ENCODE measurements at places on chromosomes 13 and 19.

DNA sequence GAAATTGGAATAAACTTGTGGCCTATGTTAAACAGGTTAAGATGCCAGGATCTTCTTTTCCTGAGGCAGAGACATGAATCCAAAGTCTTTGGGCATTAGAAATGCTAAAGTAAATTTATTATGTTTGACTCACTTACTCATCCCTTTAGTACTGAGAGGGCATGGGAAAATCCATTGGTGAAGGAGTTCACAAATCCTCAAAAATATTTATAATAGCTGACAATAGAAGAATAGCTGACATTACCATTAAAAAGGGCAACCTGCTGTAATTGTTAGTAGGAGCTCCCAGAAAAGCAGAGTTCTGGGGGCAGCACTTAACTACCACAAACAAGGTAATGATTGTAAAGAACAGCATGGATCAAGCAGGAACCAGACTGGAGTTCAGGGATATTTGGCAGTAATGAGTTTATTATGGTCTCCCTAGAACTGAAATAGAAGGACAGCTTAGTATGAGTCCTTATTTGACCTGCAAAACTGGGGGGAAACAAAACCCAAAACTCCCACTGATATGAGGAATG lies 285.8 kb upstream of the KLHL1 start:
- DNase-seq, result no peak

DNA sequence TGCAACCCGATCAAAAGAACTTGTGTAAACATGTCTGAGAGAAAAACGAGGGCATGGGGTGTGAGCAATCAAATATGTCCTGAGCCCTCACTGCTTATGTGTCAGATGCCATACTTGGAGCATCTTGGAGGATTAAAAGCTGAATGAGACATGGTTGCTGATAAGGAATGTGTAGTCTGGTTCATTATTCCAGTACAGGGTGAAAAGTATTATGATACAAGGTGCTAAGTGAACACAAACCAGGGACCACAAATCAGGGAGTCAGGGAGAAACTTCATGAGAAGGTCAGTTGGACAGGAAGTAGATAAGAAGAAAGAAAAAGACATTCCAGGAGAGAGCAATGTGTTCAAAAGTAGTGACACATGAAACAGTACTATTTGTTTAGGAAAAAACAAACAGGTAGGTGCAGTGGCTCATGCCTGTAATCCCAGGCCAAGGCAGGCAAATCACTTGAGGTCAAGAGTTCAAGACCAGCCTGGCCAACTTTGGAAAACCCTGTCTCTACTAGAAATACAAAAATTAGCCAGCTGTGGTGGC lies 2.0 kb upstream of the RCBTB1 start:
- no peak for DNase-seq

GRCh38 chr13:58452123-58452623 lies 820.6 kb downstream of the PCDH17 start:
- no peak for DNase-seq

GRCh38 chr13:50585674-50586413 lies 257.6 kb downstream of the DLEU7 start:
- no peak for DNase-seq

- DNase-seq, result no peak
These were observed 263 bp downstream of the RHPN2 start for GRCh38 chr19:33064458-33064791.

GRCh38 chr13:44819772-44820171 lies 169.5 kb downstream of the NUFIP1 start:
- DNase-seq, result no peak

GRCh38 chr19:18422530-18423191 lies 3.5 kb downstream of the SSBP4 start:
- no peak for DNase-seq

DNA sequence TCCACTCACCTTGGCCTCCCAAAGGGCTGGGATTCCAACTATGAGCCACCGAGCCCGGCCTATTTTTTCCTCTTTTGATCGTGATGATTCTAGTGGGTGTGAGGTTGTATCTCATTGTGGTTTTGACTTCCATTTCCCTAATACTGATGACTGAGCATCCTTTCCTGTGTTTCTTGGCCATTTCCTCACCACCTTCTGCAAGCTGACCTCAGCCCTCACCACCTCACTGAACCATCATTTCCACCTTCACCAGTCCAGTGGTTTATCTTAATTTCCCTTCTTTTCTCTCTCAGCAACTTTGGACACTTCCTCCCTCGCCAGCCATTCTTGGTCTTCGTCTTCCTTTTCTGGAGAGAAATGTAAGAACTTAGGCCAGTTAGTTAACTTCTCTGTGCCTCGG lies 13.0 kb upstream of the BICRA start:
- DNase-seq, result no peak

GRCh38 chr19:51821456-51821855 lies 26.5 kb downstream of the FPR3 start:
- DNase-seq, result no peak

GRCh38 chr13:68708336-68708908 lies 1399.2 kb upstream of the ATXN8OS start:
- no peak for DNase-seq

DNA sequence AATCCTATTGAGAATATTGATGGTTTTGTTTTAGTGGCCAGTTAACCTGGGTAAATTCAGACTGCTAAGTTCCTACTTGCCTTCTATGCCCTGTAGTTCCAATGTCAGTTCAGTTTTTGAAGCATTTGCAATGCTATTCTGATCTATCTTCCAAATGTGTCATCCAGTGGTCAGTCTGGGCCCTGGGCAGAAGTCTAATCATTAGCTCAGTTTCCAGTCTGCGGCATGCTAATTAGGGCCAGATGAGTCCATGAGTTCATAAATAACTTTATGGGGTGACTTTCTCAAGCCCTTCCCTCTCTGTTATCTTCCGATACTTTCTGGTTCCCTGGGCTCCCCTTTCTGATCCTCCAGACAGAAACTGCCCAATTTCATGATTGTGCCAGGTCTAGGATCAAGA lies 32.7 kb downstream of the FAM187B start:
- DNase-seq, result no peak

GRCh38 chr19:34259367-34260095 lies 5.2 kb downstream of the GARRE1 start:
- DNase-seq, result no peak

- DNase-seq, result no peak
These were observed 38.7 kb downstream of the SKA3 start for GRCh38 chr13:21137696-21138095.

DNA sequence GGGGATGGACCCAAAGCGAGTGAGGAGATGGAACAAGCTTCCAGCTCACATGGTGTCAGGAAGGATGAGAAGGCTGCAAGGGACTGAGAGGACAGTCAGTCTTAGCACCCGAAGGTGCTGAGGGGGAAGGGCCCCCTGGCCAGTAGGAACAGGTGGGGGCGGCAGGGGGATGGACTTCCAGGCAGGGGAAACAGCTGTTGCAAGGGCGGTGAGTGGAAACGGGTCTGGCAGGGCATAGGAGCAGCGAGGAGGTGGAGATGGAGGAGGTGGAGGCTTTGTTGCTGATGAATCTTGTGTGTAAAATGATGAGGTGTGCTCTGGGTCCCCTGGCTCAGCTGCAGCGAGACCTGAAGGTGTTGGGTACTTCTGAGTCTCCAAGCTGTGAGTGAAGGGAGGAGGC lies 1.2 kb downstream of the MAP1S start:
- DNase-seq, result no peak

- DNase-seq, result no peak
These were observed 1.6 kb downstream of the SBK2 start for GRCh38 chr19:55535173-55535964.

GRCh38 chr19:40806423-40807146 lies 7.6 kb downstream of the EGLN2 start:
- peak; percentile 77 for DNase-seq

GRCh38 chr13:104310861-104311260 lies 1244.6 kb upstream of the SLC10A2 start:
- no peak for DNase-seq

GRCh38 chr13:83798731-83799130 lies 83.5 kb downstream of the SLITRK1 start:
- no peak for DNase-seq

DNA sequence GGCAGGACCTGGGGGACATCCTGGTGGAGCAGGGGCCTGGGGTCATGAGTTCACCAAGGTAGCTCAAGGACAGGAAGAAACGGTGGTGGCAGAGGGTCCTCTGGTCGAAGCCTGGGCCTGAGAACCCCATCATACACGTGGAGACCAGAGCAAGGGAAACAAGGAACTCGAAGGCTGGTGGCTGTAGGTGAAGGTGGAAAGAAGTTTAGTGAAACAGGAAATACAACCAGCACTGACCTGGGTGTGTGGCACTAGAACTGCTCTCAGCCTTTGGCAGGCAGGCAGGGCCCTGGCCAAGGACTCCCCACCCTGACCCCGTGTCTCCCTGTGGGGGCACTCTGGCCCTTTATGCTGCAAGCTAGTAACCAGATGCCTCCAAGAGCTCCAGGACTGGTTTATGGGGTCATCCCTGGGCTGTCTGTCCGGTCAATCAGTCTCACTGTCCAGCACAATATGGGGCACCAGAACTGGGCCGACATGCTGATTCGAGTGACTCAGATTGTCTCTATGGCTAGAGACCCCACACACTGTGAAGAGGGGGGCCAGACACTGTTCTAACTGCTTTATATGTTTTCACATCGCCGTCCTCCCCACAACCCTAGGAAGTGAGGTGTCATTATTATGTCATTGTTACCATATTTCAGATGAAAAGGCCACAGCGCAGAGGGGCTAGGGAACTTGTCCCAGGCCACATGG lies 3.8 kb downstream of the COX6B2 start:
- no peak for DNase-seq

DNA sequence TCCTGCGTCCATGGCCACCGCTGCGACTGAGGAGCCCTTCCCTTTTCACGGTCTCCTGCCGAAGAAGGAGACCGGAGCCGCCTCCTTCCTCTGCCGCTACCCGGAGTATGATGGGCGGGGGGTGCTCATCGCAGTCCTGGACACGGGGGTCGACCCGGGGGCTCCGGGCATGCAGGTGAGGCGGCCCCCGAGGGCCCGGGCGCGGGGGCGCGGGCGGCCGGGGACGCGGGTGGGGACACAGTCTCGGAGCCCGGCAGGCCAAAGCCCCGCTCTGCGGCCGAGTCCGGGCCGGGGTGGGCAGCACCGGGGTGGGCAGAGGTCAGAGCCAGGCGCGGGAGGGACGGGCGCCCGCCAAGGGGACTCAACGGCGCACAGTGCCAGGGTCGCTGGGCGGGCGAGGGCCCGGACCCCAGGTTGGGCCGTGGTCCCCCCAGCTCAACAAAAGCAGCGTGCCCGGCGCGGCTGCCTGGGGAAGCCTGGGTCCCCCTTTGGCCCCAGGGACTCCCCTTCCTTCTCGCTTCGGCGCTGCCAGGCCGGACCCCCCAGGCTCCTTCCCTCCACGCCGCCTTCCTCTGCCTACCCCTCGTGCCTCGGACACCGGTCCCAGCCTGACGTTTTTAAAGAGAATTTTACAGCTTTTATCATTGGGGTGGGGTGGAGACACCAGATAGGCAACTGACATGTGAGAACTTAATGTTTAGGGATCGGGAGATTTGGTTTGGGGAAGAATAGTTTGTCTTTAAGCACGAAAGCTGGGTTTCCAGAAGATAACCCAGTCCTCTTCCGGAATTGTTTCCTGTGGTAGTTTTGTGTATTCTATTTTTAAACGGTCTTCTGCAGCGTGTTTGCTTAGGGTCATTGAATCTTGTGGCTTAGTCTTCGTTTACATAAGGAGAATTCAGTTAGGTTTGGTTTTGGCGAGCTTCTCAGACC lies 509 bp downstream of the TPP2 start:
- peak; percentile 16 for DNase-seq

DNA sequence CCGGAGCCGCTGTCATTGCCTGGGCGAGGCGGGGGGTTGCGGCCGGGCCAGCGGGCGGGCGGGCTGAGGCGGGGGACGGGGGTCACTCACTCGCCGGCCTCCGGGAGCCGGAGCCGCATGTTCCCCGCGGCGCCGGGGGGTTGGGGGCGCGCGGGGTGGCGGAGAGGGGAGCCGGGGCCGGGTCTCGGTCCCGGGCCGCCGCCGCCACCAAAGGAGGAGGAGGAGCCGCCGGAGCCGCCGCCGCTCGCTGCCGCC lies 149 bp downstream of the MED26 start:
- no peak for DNase-seq

DNA sequence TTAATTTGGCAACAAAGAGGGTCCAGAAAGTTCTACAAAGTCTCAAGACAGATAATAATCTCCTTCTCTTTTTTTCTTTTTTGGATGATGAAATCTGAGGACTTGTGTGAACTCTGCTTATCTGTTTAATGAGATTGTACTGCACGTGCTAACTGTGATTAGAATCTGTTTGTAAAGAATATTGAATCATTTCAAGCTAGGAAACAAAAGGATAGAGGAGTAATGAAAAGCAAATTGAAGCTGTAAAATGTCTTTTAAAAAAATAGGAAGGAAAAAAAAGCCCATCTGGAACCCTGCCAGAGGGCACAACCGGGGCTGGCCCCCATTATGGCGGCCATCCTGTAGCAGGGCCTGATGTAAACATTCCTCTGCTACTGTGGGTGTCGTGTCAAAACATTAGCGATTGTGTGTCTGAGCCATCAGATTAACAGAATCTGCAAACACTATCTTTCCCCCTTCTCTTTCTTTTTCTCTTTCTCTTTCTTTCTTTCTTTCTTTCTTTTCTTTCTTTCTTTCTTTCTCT lies 83.0 kb downstream of the FLT1 start:
- no peak for DNase-seq

GRCh38 chr19:56147307-56147706 lies 6.2 kb downstream of the ZNF444 start:
- DNase-seq, result no peak

DNA sequence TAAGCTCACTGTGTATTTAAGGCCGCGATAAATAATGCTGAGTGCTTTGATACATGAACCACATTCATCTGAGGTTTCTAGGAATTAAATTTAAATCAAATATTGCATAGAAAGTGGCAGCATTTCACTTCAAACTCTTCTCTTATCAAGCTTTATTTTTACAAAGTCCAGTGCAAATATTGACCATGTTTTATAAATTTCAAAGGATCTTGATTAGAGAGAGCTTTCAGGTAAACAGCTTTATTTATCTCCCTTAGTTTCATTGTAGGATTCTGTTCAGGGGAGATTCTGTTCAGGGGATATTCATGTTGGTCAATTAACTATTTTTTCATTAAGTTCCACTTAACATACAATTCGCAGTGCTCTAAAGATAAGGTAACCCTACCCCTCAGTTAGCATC lies 249.7 kb upstream of the IRS2 start:
- DNase-seq, result no peak

DNA sequence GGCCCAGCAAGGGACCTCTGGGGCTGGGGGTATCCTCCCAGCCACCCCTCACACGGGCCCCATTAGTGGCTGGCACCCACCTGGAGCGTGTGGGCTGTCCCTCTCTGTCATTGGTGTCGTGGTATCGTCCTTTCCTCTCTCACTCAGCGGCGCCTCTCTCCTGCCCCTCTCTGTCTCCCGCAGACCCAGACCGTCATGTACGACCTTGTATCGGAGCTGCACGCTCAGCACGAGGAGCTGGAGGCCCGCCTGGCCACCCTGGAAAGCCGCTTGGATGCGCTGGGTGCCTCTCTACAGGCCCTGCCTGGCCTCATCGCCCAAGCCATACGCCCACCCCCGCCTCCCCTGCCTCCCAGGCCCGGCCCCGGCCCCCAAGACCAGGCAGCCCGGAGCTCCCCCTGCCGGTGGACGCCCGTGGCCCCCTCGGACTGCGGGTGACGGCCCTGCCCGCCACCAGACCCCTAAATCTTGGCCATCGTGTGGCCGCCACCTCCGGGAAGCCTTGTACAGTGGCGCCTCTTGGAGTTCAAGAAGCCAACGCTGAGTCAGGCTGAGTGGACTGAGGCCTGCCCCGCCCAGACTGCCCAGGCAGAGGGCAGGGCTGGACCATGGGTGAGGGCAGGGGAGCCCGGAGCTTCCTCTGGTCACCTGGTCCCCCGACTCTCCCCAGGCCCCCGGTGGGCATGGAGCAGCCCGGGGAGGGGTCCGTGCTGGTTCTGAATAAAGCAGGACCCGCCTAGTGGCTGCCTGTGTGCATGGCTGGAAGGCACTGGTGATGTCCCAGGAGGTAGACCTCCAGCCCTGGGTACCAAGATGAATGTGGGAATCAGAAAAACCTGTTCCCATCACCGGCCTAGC lies 9.8 kb upstream of the ARRDC2 start:
- DNase-seq, result no peak
